ENCODE measurements at places on chromosomes 13 and 19.

DNA sequence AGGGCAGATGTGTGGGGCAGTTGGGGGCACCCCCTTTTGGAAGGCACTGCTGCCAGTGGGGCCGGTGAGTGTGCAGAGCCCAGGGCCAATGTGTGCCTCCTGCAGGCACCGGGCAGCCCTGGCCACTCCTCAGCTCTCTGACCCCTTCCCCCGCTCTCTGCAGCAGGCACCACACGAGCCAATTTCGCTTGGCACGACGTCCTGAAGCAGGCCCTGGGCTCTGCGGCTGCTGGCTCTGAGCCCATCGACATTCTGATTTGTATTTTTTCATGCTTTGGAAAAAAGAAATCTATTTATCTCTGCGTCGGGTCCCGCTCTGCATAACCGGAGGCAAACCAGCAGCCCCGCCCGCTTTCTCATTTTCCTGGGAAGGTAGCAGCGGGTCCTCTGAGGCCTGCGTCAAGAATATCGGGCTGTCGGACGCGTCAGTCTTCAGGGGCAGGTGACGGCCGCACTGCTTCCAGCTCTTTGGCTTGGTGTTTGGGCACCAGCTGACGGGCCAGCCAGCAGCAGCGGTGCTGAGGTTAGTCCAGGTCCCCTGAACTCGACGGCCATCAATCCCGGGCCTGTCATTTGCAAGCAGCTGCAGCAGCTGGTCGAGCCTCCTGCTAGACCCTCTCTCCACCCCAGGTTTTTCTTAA, 134.3 kb downstream of the KDM4B start:
- DNase-seq: no peak

DNA sequence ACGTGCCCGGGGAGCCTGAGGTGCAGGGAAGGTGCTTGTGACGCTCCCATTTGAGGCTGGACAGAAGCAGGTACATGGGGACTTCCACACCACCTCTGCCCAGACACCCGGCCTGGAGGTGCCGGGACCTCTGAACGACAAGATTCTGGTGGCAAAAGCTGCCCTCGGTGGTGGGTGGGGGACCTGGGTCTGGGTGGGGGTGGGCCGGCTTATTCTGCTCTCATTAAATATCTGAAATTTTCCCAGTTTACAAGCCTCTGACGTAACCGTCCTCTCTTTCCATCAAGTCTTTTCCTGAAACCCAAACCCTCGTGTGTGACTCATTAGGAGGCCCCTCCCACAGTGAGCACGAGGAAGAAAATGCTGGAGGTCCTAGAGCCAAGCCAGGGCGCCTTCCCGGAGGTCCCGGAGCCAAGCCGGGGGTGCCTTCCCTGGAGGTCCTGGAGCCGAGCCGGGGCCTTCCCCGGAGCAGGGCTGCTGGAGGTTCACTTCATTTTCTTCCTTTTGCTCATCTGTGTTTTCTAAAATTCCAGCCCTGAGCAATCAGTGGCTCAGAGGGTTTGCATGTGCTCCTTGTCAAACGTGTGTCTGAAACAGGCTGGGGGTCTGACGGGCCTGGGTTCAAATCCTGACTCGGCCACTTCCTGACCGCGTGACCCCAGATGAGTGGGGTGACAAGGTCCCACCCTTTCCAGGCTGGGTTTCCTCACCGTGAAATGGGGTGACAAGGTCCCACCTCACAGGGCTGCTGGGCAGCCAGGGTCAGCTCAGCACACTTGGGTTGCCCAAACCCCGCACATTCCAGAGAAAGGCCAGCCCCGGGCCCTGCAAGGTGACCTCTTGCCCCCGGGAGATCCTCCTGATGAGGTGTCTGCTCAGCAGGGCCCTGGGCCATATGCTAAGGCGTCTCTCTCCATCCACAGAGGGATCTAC, 10.0 kb downstream of the CFD start:
- DNase-seq: peak; percentile 96

DNA sequence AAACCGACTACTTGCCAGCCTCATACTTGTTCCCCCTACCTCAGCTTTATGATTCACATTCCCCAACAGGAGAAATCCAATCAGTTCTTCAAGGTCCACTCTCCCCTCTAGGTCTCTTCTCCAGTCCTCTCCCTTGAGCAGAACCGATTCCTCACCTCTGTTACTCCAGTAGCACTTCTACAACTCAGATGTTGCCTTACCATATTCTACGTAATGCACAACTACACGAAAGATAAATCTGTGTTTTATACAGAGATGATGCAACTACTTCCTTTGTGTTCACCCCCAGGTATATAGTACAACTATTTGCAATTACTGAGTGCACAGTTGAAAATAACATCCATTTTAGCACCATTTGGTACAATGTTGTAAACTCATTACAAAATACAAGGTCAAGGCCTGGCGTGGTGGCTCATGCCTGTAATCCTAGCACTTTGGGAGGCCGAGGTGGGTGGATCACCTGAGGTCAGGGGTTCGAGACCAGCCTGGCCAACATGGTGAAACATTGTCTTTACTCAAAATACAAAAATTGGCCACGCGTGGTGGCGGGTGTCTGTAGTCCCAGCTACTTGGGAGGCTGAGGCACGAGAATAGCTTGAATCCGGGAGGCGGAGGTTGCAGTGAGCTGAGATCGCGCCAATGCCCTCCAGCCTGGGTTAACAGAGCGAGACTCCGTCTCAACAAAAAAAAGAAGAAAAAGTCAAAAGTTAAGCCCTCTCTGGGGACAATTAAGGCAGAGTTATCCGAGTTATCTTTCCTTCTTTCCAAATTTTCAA, 2.8 kb upstream of the WBP4 start:
- no peak for DNase-seq

- DNase-seq: no peak
Observed at GRCh38 chr13:72457151-72457550, 270.3 kb downstream of the MZT1 start.

DNA sequence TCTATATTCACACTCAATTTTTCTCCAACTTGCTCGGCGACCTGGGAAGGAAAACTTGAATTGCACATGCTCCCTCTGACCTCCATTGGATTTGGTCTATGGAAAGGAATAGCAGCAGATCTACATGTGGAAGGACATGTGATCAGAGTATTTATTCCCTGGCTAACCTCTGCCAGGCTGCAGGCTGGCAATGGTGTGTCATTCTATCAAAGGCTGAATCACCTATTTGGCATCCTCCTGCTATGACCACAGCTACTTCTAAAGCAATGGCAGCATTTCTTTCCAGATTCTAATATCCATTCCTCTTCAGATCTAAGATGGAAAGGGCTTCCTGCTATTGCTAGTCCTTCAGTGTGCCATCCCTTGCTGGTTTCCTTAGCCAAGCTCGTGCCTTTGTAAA, 144.3 kb upstream of the FREM2 start:
- DNase-seq: peak; percentile 2

- peak; percentile 77 for DNase-seq
Observed at GRCh38 chr13:50909605-50910484, at the start of gene RNASEH2B. Gene RNASEH2B (plus strand): TSS chr13:50909791. CDS start chr13:50910077, 286 bp downstream.

DNA sequence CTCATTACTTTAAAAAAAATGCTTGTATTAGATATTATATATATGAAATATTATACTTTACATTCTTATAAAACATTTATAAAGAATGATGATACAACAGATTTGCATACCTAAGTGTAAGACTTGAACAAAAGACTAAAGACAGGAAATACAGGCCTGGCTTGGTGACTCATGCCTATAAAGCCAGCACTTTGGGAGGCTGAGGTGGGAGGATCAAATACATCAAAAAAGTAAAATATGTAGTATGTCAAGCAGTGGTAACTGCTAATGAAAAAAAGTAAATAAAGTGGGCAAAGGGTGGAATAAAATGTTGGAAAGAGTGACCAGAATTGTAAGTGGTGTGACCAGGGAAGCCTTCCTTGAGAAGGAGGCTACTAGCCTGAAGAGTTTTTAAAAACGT, 133.7 kb downstream of the GGACT start:
- DNase-seq: peak; percentile 71

DNA sequence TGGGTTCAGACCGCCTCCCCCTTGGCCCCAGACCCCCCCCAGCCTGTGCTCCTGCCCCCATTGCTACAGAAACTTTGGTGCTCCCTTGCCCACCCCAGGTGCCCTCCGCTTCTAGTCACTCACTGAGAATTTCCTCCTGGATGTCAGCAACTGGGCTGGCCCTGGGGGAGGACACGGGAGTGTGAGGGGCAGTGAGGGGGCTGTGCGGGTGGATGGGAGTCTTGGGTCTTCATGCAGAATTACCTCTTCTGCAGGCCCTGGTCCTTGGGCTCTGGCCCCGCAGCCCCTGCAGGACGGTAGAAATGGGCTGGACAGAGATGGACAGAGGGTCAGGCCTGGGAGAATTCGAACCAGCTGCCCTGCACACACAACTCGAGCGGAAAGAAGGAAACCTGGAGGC, 4.8 kb downstream of the LILRB5 start:
- no peak for DNase-seq

GRCh38 chr13:47480951-47481350, 520.1 kb downstream of the SUCLA2 start:
- DNase-seq: peak; percentile 17

- DNase-seq: no peak
Observed at GRCh38 chr13:25266706-25267105, 20.6 kb downstream of the MTMR6 start.

DNA sequence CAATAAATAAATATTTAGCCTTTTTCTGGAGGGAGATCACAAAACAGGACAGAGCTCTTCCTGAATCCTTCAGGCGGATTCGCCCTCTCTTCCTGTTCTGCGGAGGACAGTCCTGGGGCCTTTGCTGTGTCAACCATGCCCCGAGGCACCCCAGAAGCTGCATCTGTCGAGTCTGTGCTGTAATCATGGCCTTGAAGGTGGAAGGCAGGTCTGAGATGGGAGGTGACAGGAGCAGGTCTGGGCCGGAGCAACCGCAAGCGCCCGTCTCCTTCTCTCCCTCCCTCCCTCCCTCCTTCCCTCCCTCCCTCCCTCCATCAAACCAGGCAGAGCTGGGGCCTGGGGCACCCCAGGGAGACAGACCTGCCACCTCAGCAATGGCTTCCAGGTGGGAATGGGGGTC, 4.6 kb upstream of the FXYD3 start:
- DNase-seq: no peak

DNA sequence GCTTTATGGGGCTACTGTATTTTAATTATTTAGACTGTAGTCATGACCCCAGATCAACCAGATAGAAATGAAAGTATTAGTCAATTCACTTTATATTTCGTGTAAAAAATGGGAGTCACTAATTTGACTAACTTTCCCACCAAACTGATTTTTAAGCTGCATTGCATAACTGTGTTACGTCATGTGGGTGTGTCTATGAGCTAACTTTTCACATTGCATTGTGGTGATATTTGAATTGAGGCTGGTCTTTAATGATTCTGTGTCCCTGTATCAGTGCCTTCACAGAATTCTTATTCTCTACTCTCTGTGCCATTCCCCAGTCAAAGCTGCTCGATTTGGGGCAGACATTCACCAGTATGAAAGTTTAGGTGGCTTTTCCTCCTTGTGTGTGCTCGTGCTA, 172.7 kb upstream of the MAB21L1 start:
- DNase-seq: no peak

DNA sequence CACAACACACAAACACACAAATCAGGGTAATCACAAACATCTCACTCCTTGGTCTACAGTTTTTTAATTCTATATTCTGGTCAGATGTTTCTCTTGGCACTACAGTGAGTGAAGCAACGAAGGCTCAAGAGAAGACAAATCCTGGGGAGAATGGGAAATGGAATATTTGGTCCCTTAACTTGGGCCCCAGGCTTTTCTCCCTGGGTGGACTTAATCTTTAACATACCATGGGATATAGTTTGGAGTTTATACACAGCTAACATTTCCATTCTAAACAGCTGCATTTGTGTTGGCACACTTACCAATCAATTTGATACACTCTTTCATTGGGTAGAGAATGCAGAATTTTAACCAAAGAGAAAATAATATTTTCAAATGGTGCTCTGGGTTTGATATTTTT, 1132.6 kb upstream of the SLC10A2 start:
- DNase-seq: no peak

DNA sequence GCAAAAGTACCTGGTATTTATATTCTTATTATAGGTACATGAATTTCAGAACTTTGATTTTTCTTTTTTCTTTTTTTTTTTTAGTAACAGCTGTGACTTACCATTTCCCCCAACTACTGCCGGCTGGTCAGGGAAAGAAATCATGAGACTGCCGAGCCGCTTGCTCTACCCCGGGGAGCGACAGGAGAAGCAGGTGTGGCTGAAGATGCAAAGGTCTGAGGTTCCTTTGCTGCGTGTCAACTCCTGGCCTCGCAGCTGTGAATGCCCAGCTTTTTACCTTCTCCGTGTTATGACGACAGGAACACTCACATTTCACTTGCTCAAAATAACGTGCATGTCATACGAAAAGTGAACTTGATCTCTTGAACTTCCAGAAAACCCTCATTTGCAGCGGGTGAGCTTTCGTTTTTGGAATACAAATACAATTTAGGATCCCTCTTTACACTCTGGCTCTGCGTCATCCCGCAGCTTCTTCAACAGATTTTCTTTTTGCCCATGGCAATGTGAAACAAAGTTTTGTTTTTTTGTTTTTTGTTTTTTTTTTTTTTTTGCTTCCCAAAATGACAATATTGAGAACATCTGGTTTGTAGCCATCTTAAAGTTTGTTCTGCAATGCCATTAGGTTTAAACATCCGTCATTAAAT, 117.9 kb downstream of the EFNB2 start:
- peak; percentile 7 for DNase-seq

- DNase-seq: no peak
Observed at GRCh38 chr13:106329941-106330340, 205.5 kb downstream of the EFNB2 start.

DNA sequence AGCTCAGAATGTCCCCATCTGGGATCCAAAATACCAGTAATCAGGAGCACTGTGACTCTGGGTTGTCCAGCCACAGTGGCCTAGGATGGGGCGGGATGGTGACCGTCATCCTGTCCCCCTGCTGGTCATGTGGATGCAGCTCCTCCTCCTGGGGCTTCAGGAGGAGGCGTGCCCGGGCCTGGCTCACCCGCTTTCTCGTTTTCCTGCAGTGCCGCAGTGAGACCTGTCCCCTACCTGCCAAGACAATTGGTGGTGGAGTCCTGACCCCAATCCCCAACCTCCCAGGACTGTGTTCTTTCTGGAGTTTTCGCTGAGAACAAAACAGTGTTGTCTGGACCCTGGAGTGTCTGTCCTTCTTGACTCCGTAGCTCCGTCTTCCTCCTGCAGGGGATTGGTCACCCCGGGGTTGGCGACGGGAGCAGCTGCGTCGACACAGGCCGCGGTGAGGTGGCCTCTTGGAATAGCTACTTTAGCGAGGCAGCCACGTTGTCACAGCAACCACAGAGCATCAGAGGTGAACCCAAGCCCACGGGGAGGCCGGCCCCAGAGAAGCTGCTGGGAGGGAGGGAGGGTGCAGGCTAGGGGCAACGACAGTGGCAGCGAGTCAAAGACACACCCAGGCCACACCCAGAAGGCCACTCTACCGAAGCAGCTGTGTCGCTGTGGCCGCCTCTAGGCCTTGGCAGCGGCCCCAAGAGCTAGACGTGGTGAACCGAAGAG, 10.2 kb upstream of the EMC10 start:
- peak; percentile 37 for DNase-seq

GRCh38 chr19:6663236-6664201, 6.4 kb downstream of the TNFSF14 start:
- DNase-seq: peak; percentile 39

- peak; percentile 75 for DNase-seq
Observed at GRCh38 chr19:31232871-31233270, 116.4 kb downstream of the TSHZ3 start.

GRCh38 chr19:13036366-13036976, 41.2 kb downstream of the NFIX start:
- DNase-seq: peak; percentile 91

- no peak for DNase-seq
Observed at GRCh38 chr13:109468123-109468522, 318.3 kb downstream of the IRS2 start.

Measured in ELR (cell line).